Calu3 (cell line): ENCODE measurements at places on chromosomes 3 and 15.

GRCh38 chr3:52041118-52041731, 15.1 kb downstream of the DUSP7 start:
- DNase-seq, result no peak

DNA sequence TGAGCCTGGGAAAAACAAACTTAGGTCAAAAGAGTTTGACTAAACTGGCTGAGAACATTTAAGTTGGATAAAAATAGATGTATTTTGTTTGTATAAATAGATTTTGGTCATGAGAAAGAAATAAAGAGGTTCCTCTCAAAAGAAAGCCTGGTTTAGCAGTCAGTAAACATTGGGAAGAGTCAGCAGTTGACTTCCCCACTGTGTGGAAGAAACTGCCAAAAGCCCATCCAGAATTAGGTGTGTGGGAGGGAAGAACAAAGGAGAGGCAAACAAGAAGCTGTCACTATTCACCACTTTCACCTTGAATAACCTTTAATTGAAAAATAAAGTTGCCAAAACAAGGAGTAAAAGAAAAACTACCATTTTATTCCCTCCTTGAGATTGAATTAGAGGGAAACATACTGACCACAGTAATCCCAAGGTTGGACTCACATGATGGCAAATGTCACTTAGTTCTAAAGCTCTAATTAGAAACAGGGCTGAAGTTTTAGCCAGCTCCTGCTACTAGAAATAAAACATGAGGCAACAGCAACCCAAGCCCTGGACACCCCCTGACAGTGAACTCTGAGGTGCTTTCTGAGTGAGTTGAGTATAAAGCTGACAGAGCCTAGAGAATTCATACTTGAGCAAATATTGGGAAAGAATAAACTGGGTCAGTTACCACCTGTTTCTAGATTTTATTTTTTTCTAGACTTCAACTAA, 139.3 kb downstream of the SERPINI1 start:
- no peak for DNase-seq

DNA sequence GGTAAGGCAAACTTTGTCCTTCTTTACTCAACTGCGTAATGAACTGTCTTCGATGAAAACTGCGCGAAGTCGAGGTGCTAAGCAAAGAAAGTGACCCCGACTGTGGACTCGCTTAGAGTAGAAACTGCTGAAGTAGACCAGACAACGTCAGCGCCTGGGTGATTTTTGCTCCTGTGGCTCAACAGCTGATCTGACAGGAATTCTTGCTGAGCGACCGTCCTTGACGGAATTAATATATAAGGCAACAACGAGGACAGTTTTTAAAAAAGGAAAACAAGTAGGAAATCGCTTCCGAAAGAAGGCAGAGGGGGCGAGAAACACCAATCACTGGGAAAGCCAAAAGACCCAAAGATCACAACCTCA, 541 bp downstream of the RPS27L start:
- no peak for DNase-seq

- DNase-seq, result no peak
Measured at GRCh38 chr15:62672268-62672667, 370.3 kb upstream of the TPM1 start.

GRCh38 chr3:38094999-38095398, 41.9 kb downstream of the ACAA1 start:
- DNase-seq, result no peak

GRCh38 chr3:15808679-15809310, 11.0 kb upstream of the ANKRD28 start:
- no peak for DNase-seq

GRCh38 chr3:158738653-158739052, 6.4 kb upstream of the RARRES1 start:
- DNase-seq, result no peak

GRCh38 chr15:48112242-48112641, 8.5 kb upstream of the SLC24A5 start:
- DNase-seq, result peak; percentile 9

- no peak for DNase-seq
Measured at GRCh38 chr15:89870006-89870405, 23.8 kb downstream of the AP3S2 start.

DNA sequence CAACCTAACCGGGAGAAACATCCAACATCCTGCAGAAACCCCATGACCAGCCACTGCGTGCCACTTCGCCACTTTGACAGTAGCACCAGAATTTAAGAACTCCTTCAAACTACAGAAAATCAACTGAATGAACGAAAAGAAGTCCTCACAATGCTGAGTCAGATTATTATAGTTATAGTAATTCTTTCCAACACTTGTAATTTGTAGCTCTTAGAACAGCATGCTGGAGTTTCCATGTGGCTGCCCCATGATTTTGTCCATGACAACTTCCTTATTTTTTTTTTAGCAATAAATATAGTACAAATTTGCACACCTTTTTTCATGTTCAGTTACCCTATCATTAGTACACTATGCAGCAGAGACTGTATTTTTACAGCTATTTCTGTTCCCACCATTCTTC, 26.1 kb upstream of the SSR3 start:
- DNase-seq, result no peak

DNA sequence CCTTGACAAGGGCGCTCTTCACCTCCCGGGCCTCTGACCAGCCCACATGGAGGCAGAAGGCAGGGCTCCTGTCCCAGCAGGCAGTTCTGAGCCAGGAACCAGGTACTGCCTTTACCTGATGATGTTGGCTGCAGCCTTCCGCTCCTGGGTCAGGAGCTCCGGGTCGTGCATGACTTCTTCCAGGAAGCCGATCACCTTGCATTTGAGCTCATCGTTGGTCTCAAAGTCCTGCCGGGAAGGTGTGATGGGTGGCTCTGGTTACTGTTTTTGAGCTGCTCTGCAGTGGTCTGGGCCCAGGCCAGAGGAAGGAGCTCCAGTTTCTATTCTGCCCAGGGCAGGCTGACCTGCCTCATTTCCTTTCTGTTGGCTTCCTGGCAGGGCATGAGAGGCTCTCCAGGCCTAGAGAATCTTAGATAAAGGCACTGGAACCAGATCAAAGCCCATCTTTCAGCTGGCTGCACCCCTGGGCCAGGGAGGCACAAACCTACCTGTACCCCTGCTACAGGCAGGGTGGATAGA, 53.2 kb upstream of the CTSH start:
- DNase-seq, result no peak

GRCh38 chr3:72496051-72496670, 352.1 kb downstream of the SHQ1 start:
- DNase-seq, result no peak

DNA sequence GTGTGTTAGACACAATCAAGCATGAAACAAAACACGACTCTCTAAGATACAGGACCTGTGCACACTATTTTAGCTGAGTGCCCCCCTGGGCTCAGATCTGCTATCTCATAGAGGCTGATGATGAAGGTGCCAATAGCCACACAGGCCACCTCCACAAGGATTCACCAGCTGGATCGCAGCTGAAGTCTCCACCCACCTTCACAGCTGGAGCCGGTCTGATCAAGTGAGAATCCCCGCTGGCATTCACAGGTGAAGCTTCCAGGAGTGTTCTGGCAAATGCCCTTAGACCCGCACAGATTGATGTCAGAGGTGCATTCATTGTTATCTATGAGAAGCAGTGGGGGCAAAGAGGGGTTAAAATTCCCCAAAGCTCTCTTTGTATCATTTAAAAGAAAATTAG, 90.1 kb downstream of the DUT start:
- DNase-seq, result no peak

GRCh38 chr3:17874636-17875035, 132.2 kb upstream of the TBC1D5 start:
- DNase-seq, result no peak

DNA sequence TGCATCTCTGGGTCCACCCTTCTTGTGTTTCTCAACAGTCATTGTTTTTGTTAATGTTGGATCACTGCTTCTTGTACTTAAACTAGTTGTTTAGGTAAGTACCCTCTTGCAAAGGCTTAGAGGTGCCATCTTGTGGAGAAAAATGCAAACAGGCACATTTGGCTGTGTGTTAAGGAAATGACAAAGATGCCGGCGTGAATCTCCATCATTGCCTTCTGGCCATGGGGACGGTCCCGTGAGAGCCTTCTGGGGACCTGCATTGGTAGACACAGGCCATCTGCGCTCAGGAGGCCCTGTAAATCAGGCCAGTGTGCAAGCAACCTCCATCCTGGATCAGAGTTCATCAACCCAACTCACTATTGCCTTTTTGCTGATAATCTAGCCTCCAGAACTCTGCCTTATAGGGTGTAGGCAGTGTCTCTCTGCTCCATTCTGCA, 158.6 kb upstream of the NR2E3 start:
- peak; percentile 44 for DNase-seq

- DNase-seq, result no peak
Measured at GRCh38 chr3:117306299-117306698, 596.7 kb downstream of the TUSC7 start.

GRCh38 chr15:67241132-67241855, 13.2 kb downstream of the AAGAB start:
- DNase-seq, result no peak

DNA sequence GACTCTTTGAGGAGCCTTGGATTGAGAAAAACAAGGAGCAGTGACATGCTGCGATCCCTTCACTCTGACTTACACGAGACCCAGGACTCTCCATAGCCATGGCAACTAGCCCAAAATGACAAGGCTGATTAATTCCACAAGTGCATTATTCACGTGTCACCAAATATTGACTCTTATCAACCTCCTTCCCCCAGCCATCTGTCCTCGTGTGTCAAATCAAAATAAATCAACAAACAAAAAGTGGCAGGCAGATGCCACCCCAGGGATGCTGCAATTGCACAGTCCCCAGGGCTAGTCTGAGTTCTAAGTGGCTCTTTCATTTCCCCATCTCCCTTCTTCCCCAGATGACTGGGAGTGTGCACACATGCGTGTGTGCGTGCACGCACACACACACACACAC, 104.9 kb downstream of the AQP9 start:
- no peak for DNase-seq

DNA sequence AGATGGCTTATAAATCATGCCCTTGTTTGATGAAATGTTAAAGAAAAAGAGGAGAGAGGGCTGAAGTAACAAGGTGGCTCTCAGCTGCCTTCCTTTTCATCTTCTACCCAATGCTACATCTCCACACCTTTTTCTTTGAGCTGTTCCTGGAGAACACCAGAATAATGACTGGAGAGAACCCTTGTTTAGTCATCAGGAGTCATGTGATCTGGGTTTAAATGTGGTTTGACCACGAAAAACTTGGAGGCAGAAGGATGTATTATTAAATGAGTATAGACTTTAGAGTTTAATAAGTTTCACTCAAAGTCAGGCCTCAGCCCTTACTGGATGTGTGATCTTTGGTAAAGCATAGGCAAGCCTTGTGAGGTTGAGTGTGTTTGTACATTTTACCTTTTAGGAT, 230.3 kb upstream of the TBL1XR1 start:
- no peak for DNase-seq

- no peak for DNase-seq
Measured at GRCh38 chr3:71721651-71722157, 3.5 kb downstream of the EIF4E3 start.

DNA sequence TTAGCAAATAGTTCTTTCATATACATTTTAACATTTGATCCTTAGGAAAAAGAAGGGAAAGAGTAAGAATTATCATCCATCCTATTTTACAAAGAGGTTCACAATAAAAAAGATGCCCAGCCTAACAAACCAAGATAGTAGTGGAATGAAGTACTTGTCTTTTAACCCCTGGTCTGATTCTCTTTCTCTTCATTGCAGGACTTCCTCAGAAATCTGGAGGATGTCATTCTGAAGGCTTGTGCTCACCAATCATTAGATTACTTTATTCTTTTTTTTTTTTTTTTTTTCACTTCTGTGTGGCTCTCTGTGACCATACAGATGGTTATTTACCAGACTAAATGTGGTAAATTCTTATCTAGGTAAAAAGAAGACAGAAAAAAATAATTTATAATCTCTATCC, 7.0 kb downstream of the HDGFL3 start:
- DNase-seq, result no peak

GRCh38 chr15:25930931-25931330, 67.8 kb upstream of the ATP10A start:
- no peak for DNase-seq
